Stimulated activated memory B cell treated with anti-CD40 and anti-IgM and Interleukin-4, amounts not matched to agents 10 μg/mL and 1 μg/mL and 100 μg/mL, for 72 hours (primary cell): ENCODE measurements at places on chromosomes 3 and 15.

DNA sequence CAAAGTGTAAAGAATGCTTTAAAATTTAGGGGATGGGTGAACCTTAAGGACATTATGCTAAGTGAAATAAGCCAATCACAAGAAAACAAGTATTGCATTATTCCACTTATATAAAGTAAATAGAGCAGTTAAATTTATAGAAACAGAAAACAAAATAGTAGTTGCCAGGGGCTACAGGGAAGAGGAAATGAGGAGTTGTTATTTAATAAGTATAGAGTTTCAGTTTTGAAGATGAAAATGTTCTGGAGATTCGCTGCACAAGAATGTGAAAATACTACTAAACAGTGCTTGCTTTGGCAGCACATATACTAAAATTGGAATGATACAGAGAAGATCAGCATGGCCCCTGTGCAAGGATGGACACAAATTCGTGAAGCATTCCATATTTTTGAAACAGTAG lies 32.0 kb downstream of the DNAH12 start:
- no peak for ATAC-seq

DNA sequence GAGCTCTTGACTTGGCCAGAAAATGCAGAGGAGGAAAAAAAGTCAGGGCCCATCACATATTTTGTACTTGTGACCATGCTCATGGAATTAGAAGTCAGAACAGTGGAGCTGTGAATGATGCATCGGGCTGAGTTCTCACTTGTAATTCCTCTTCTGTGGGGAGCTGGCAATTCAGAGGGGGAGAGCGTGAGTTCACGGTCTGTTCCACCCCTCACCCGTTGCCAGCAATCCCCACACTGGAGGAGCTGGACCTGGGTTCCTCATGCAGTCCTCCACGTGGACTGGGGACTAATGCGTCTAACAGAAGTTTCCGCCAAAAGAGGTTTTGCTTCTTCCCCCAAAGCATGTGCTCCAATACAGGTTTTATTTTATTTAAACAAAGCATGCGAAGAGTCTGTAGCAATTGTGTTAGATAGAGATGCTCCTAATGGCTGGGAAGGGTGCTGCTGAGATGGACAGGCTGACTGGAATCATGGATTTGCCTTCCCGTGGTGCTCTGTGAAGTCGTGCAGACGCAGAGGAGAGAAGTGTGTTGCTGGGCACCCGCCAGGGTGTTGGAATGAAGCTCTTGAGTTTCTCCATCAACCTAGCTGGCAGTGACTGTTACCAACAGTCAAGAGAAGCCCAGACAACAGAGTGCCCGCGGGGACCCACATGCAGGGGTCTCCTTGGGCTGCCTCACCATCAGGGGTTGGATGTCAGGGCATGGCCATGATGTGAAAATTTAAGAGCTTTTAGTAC lies 77.4 kb upstream of the PCSK6 start:
- ATAC-seq = no peak

DNA sequence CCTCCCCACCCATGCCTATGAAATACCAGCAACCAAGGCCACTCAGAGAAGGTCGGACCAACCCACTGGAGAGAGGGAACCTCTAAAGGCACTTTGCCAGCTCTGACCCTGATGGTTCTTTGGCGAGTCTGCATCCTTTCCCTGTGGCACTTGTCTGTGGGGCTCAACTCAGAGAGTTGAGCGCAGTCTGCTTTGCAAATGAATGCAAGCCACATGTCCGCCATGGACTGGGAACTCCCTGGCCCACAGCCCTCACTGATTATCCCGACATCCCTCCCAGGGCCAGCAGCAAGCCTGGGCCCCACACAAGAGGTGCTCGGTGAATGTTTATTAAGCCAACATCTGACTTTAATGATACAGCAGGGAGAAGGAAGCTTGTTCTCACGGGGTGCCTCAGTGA lies 55.5 kb upstream of the HES1 start:
- ATAC-seq = no peak

DNA sequence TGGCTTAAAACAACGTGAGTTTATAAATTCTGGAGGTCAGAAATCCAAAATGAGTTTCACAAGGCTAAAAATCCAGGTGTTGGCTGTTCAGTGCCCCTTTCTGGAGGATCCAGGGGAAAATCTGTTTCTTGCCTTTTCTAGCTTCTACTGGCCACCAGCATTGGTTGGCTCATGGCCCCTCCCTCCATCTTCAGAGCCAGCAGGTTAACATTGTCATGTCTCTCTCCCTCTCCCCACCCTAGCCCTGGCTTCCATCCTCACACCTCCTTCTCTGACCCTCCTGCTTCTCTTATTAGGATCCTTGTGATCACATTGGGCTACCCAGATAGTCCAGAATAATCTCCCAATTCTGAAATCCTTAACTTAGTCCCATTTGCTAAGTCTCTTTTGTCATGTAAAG lies 32.9 kb upstream of the MGLL start:
- ATAC-seq = no peak

DNA sequence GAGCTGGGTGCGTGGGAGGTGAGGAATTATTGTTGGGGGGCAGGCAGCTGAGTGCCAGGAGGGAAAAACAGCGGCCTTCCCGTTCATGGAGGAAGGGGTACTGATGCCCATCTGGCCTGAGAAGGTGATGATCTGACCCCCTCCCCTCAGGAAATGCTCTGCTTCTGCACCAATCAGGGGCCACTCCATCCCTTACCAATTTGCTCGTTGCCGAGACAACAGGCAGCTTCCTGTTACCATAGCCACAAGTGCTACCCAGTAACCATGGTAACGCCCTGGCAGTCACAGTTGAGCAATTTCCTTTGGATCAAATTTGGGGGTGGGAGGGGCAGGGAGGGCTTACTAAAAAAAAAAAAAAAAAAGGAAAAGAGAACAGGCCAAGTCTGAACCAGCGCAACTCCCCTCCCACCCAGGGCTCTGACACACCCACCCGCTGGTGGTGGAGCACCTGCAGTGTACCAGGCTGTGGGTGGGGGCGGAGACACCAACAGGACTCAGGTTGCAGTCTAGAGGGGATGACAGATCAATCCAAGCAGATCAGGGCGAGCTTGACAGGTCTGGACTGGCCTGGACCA lies 13.7 kb downstream of the CELF6 start:
- no peak for ATAC-seq

- ATAC-seq = peak; percentile 47
Measured at GRCh38 chr3:72446218-72447058, 401.8 kb downstream of the SHQ1 start.

DNA sequence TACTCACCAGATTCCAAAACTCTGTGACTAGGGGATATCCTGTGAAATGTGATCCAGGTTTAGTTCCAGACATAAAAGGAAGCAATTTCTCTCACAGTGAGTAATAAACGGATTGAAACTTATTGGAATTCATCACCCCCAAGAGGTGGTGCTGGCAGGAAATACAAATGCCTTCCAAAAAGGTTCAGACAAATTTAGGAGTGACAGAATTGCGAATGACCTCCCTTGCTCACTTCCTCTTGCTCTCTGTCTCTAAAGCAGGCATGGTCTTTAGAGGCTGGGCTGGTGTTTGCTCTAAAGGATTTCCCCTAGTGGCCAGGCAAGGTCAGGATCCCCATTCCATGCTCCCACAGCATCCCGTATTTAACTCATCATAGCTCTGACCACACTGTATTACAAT lies 449.4 kb upstream of the PPP2R3A start:
- no peak for ATAC-seq

- no peak for ATAC-seq
Measured at GRCh38 chr3:156307704-156308103, 187.3 kb downstream of the KCNAB1 start.

DNA sequence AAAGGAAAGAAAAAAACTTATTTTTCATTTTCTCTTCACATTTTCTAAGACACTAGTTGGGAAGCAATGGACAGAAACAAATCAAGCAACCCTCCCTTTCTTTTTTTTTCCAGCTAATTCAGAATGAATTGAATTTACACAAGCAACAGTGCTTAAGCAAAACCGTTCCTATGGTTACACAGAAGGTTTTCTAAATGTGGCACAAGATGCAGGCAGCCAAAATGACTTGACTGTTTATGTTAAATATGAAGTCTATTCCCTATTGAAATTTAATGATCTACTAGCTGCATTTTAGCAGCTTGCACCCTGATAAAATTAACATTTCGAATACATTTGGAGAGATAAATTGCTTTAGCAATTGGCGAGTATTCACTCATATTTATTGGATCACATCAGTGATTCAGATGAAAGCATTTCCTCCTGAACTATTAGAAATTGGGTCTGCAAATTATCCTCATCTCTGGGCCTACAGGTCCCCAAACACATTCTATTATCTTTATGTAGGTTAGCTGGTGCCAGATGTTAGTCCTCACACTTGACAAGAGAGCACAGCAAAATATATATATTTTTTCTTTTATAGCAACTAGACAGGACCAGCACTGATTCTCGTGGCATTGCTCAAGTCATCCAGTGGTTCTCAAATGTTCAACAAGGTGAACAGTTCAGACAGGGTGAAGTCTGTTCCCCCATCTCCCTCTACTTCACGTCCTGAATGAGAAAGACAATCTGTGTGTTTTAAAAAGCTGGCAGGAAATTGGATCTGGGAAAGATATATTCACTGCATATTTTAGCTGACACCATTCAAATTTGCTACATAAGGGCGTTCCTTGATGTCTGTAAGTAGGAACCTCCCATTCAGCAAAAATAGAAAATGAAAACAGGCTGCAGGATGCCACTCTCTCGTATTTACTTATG lies 463.6 kb upstream of the KCNMB2 start:
- ATAC-seq = no peak

GRCh38 chr15:35312344-35312743 lies 227.2 kb upstream of the NANOGP8 start:
- no peak for ATAC-seq

- no peak for ATAC-seq
Measured at GRCh38 chr15:52584414-52584813, 15.6 kb upstream of the ARPP19 start.

DNA sequence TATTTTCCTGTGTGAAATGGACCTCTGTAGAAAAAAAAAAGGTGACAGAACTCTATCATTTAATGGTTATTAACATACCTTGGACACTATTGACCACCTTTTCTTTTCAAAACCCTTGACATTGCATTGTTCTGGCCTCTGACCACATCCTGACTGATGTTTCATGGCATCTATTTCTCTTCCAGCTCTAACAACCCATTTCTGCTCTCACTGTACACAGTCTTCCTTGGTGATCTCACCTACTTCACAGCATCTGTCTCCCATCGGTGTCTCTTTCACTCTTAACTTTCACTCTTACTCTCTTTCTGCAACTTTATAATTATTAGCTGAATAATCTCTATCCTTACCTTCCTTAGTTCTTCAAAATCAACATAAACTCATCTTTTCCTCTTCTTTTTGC lies 217.4 kb upstream of the CD96 start:
- peak; percentile 28 for ATAC-seq

DNA sequence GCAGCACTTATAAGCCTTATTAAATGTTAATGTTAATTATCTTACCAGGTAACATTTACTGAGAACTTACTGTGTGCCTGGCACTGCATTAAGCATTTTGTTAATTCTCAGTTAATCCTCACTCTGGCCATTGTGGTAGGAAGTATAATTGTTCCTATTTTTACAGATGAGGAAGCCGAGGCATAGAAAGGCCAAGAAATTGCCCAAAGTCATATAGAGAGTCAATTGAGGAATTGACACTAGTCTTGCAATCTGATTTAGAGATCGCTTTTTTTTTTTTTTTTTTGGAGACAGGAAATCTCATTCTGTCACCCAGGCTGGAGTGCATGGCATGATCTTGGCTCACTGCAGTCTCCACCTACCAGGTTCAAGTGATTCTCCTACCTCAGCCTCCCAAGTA lies 132.6 kb upstream of the PROK2 start:
- ATAC-seq = no peak

DNA sequence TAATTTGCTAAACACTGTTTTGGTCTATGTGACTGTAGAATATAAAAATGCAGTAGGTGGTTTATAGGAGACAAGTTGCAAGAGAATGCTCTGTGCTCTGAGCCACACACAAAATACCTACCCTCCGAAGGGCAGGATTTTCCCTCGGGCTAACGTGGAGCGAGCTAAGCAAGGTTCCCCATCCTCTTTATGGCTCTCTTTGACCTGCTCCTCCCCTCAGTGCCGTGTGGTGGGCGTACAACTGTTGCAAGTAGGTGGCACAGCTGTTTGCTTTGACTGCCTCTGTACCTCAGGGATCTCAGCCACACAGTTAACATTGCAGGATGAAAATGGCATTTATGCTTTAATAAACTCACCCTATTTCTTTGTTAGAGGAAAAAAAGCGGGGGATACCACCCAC lies 339.1 kb downstream of the SATB1 start:
- ATAC-seq = no peak

DNA sequence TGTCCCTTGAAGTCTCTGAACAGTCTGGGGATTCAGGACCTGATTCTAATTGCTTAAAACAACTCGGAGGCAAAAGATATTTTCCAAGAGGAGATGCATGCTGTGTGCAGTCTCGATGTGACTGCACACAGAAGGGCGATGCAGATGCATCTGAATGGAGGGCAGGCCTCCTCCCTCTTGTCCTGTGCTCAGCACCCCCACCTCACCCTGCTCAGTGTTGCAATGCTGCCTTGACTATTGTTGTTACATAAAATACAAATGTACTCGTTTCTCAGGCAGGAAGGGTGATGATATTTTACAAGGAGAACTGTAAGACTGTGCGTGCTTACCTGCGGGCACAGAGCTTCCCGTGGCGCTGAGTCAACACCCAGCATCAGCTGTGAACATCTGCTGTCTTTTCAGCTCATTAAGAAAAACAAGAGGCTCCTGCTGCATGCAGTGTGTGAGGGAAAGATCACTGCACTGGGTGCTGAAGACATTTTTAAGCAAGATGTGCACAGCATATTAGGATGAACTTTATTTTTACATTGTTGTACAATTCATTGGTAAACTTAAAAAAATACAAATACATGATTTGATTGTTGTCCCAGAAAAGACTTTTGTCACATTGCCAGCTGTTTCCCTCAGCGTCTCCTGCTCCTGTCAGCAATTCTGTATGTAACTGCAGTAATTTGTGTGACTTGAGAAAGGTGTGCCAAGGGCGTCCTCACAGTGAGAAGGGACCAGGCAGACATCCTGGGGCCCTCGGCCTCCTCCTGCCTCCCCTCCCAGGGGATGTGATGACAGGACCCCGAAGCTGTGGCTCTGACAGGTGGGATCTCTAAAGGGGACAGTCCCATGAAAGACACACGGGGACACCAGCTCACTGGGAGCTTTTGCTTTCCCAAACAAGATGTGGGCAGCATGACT lies 56.3 kb upstream of the RPL32 start:
- no peak for ATAC-seq

- ATAC-seq = no peak
Measured at GRCh38 chr15:65761210-65761926, 30.7 kb downstream of the DENND4A start.

DNA sequence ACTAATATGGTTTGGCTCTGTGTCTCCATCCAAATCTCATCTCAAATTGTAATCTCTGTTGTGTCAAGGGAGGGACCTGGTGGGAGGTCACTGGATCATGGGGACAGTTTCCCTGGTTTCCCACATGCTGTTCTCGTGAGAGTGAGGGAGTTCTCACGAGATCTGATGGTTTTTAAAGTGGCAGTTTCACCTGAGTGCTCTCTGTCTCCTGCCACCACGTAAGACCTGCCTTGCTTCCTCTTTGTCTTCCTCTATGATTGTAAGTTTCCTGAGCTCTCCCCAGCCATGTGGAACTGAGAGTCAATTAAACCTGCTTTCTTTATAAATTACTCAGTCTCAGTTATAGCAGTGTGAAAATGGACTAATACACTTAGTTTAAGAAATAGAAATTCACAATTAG lies 228.9 kb downstream of the CD47 start:
- peak; percentile 97 for ATAC-seq
